Hepatocyte (in vitro differentiated cells): ENCODE measurements at places on chromosomes 12 and 14. TPM values are rescaled to one million over a fixed set of nuclear protein-coding genes. Genes with fewer than 3 reads are reported as not detected.

Gene LUM
- total RNA-seq, result 1,782 and 2,030 TPM in 2 replicates

Gene DLK1
- 1,033 and 1,378 TPM in 2 replicates for total RNA-seq

Gene SLCO1B1
- 25.4 and 33.4 TPM in 2 replicates for total RNA-seq

Gene SDSL
- total RNA-seq, result 10.3 and 13.8 TPM in 2 replicates

Gene LRTM2
- not detected in 2 replicates for total RNA-seq

Gene GUCY2C
- 47.6 and 48.1 TPM in 2 replicates for total RNA-seq

Gene DPPA3
- 0.23 TPM in 1 of 2 replicates, not detected in the other for total RNA-seq

Gene FGF6
- not detected in 2 replicates for total RNA-seq

Gene TMEM233
- total RNA-seq, result not detected in 2 replicates

Gene HOMEZ
- total RNA-seq, result 8.2 and 9.4 TPM in 2 replicates

Gene RTN1
- 1.1 and 1.6 TPM in 2 replicates for total RNA-seq

Gene LMO3
- 13.5 and 22.5 TPM in 2 replicates for total RNA-seq

Gene NOS1
- 0.04 TPM in 1 of 2 replicates, not detected in the other for total RNA-seq

Gene COX8C
- not detected in 2 replicates for total RNA-seq

Gene TAS2R9
- 0.13 TPM in 1 of 2 replicates, not detected in the other for total RNA-seq

Gene B3GNT4
- total RNA-seq, result 0.13 TPM in 1 of 2 replicates, not detected in the other

Gene TOMM20L
- total RNA-seq, result not detected in 2 replicates

Gene CPNE6
- not detected in 2 replicates for total RNA-seq

Gene ARMH4
- total RNA-seq, result 6.6 and 9.2 TPM in 2 replicates

Gene RNFT2
- 2.6 and 2.9 TPM in 2 replicates for total RNA-seq

Gene PRICKLE1
- 23.6 and 25.9 TPM in 2 replicates for total RNA-seq

Gene SPTB
- total RNA-seq, result 1.1 and 2.1 TPM in 2 replicates

Gene RNASE2
- 0.92 and 1.6 TPM in 2 replicates for total RNA-seq

Gene APOLD1
- total RNA-seq, result 5.6 and 6.0 TPM in 2 replicates

Gene SDR9C7
- total RNA-seq, result not detected in 2 replicates

Gene IRAK3
- 7.5 and 8.6 TPM in 2 replicates for total RNA-seq
